ENCODE measurements at places on chromosomes 7 and 10.

DNA sequence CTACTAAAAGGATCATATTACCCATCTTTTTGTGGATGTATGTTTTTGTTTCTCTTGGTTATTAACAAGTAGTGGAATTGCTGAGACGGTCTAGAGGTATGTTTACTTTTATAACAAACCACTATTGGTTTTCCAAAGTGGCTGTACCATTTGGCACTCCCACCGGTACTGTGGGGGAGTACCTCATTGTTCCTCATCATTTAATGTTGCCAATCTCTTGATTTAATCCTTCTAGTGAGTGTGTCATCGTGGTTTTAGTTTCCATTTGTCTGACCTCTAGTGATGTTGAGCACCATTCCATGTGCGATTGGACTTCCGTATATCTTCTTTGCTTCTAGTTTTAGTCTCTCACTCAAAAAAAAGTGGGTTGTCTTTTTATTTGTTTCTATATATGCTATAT lies 50.4 kb downstream of the RBM33 start:
- no peak for DNase-seq

DNA sequence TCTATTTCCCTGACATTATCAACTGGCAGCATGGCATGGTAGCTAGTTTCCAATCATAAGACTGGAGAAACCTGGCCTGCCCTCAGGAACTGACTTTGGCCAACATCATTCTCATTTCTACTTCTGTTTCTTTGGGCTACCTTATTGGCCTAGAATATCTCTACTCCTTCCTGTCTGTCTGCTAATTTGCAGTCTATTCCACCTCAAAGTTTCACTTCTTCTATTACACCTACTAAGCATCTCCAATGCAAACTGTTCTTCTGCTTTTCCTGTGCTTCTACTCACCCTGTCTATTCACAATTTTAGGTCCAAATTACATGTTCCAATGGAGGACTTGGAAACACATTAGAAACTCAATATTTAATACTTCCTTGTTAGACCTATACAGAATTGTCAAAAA lies 65.6 kb downstream of the ZNF503 start:
- DNase-seq, result no peak

DNA sequence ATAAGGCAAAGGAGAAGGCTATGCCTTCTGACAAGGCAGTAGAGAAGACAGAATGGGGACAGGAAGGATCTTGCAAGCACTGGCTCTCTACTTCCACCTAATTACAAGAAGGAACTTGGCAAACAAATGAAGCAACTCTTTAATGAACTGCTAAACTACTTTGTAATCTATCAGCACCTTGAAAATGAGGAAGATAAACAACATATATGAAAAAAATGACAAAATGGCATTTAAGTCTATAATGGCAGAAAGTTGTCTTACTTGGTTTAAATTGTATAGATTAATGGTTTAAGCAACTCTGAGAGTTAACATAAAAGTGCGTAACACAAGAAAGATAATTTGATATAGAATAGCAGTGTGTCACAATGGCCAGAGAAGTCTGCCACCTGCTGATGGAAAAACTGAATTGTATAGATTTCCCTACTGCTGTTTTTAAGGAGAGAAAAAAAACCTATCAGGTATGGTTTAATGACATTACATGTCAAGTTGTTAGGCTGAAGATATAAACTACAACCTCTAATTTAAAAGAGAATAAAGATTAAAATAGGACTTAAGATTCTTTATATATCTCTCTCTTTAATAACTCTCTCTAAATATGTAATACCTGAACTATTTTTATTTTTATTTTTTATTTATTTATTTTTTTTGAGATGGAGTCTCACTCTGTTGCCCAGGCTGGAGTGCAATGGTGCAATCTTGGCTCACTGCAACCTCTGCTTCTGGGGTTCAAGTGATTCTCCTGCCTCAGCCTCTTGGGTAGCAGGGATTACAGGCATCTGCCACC lies 11.8 kb downstream of the NT5C3A start:
- peak; percentile 10 for DNase-seq

GRCh38 chr7:105664816-105665525 lies 83.7 kb upstream of the EFCAB10 start:
- DNase-seq, result no peak

DNA sequence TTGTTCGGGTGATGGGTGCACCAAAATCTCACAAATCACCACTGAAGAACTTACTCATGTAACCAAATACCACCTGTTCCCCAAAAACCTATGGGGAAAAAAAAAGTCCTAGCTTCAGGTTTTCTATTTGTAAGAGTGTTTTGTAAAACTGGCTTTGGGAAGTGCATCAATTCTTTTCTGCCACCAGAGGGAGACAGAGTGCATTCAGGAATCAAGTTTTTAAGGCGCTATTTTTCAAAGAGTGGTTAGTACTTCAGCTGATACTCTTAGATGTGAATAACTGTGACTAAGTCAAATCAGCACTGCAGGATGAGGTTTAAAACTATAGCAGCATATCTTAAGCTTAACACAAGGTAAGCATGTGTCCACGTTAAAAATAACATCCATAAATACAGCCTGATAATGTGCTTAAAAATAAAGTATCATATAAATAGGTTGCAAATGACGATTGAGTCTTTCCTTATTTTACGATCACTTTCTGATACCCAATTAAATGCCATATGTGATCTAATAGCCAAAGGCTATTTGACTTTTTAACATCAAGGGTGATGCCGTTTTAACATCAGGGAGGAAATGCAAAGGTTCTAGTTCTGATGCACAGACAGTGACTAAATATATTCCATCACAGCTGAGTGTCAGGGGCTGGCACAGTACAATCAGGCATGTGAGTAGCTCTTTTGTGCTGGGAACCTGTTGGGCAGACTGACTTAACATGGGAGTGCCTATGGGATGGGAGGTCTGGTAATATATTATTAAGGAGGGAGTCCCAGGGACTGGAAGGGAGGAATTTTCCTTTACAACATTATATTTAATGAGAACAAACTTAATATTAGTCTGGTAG lies 10.6 kb upstream of the LYZL2 start:
- peak; percentile 5 for DNase-seq

- no peak for DNase-seq
These were observed 50.0 kb downstream of the ADAM22 start for GRCh38 chr7:87984088-87984487.

- DNase-seq, result no peak
These were observed 57.8 kb downstream of the TCF7L2 start for GRCh38 chr10:113007821-113008220.

GRCh38 chr7:54837168-54837567 lies 78.2 kb upstream of the SEC61G start:
- no peak for DNase-seq

- peak; percentile 99 for DNase-seq
These were observed 10.1 kb upstream of the C10orf95 start for GRCh38 chr10:102461187-102462054.

DNA sequence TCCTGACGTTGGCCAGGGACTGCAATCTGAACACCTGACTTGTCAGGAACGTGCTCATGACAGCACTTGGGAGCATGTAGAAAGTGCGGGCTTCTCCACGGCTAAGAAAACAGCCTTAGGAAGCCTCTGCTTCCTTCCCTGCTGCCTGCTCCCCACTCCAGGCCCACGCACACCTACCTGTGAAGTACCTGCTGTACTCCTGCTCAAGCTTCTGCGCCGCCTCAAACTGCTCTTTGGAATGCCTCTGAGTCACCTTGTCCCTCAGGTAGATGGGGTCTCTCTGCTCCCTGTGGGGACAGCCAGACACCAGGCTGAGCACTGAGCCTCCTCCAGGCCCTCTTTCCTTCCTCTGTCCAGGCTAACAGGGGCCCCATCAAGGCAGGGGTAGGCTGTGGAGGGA lies 132.7 kb downstream of the DLG5 start:
- no peak for DNase-seq

- DNase-seq, result no peak
These were observed 261.4 kb upstream of the ZWINT start for GRCh38 chr10:56622335-56622973.

All from cerebellum (tissue), 4 donors.